Suppressor macrophage (primary cell): ENCODE measurements at places on chromosomes 7 and 10.

DNA sequence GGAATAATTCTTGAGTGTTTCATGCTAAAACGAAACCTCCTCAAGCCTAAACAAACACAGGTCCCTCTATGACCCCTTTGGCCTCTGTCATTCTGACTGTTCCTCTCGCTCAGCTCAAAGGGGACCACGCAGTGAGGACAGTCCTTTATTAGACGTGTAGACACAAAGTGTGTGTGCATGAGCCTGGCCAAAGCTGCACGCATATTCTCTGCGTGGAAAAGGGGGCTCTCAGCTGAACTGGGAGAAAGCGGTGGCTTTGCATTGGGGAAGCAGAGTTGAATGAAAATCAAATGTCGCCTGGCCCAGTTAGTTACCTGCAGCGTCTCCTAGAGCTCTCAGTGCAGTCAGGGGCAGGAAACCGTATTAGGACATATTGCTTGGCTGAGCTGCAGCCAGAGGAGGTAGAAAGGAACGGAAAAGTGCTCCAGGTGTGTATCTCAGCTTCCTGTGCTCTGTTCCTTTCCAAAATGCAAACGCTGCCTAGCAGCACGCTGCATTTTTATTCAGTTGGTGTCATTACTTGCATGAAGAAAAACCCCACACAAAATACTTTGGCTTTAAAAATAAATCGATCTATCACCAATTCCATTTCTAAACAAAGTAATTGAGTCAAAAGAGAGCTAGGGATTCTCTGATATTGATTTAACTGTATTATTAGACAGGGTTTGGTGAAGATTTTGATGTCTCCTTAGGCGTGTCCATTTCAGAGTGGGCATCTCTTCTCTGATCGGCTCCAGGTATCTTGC, 4.9 kb downstream of the GATA3 start:
- DNase-seq = no peak

- DNase-seq = no peak
Measured at GRCh38 chr7:147586526-147586925, 1004.0 kb upstream of the C7orf33 start.

DNA sequence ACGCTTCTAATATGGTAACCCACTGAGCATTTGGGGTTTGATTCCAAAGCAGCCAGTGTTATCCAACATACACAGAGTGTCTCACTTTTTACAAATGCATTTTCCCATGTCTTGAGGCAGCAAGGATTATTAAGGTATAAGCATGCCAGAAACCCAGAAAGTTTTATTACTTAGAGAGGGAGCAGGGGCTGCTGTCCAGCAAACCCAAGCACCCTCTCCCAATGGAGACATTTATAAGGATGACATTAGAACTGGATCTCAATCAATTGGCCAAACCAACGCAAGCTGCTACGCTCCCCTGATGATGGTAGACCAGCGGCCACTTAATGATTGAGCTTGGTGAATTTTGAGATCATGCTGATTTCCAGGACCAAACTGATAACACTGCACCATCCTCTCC, 176.3 kb downstream of the FANK1 start:
- DNase-seq = no peak

GRCh38 chr10:104437226-104437625, 83.6 kb downstream of the CFAP58 start:
- no peak for DNase-seq
